ENCODE measurements at places on chromosomes 13 and 19. TPM values are rescaled to one million over a fixed set of nuclear protein-coding genes. Genes with fewer than 3 reads are reported as not detected.

- DNase-seq: no peak
These were observed 595.5 kb downstream of the SLITRK1 start for GRCh38 chr13:83286737-83287136.

DNA sequence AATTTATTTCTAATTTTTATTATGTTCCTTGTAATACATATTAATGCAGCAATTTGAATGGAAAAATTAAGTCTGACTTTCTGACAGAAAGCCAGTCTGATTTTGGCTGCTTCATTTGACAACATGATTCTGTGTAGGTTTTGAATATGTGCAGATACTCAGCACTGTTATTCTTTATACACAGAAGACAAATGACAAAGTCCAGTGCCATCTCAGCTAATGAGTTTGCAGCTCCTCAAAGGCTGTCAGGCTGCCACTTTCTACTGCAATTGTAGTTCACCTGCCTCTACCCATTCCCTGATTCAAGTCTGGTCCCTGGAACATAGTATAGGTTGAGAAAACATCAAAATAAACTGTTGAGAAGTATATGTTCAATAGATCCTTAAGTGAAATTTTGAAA is 2.9 kb upstream of the CHAMP1 start:
- DNase-seq: no peak

MAG gene
- total RNA-seq: not detected

GRCh38 chr19:3006075-3006767 is 22.9 kb downstream of the TLE2 start:
- no peak for DNase-seq

GRCh38 chr19:6707011-6707657 is 13.3 kb downstream of the C3 start:
- DNase-seq: no peak

TGFBR3L gene
- total RNA-seq: 1.5 TPM

GRCh38 chr19:344625-345319 is at the start of gene MIER2:
Gene MIER2 (minus strand): TSS chr19:344796. CDS start chr19:344782, 14 bp downstream.
- DNase-seq: peak; percentile 74

NOVA2 gene
- 0.44 TPM for total RNA-seq

ZNF700 gene
- 4.6 TPM for total RNA-seq

DNA sequence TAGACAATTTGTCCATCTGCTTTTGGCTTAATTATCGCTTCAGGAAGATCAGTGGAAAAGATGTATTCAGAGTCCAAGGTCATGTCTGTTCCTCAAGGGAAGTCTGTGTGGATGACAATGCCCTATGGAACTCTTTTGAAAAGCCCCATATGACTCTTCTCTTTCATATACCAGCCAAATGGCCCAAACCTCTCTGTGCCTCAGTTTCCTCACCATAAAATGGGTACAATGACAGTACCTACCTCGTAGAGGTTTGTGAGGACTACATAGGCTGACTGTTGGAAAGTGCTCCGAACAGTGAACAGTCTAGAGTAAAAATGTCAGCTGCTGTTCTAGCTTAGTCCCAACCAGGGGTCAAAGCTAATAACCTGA is 104.6 kb downstream of the COL4A2 start:
- no peak for DNase-seq

CLPTM1 gene
- total RNA-seq: 90.6 TPM

- no peak for DNase-seq
These were observed 48.2 kb upstream of the GPI start for GRCh38 chr19:34316741-34317301.

DNA sequence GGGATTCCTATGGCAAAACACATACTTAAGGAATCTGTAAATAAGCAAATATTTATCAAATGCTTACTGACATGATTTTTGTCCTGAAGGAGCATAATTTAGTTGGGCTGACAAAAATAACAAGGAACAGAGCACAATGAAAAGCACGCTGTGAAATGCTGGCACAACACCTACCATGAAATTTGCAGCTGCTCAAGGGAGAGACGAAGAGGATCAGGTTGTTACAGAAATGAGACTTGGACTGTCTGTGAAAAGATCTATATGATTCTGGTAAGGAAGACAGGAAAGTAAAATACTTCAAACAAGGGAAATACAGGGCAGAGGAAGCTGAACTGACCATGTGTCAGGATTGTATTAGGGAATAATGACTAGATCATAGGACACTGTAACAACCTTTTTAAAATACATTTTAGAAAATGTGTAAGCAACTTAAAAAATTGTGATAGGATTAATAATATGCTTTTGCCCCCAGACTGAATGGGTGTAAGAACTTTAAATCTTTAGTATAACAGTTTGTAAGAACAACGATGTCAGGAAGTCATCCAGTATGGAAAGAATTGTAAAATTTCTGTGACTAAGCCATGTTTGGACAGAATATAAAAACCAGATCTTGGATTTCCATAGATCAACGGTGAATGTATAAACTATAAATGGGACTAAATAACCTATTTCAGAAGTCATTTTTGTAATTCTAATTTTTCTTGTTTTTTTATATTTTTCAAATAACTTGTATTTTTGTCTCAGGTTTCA is 1556.0 kb downstream of the EFNB2 start:
- DNase-seq: no peak

ERICH4 gene
- total RNA-seq: not detected

- no peak for DNase-seq
These were observed 1730.2 kb downstream of the OLFM4 start for GRCh38 chr13:54758795-54759194.

GRCh38 chr13:25744178-25744577 is 307.6 kb downstream of the SHISA2 start:
- no peak for DNase-seq

DNA sequence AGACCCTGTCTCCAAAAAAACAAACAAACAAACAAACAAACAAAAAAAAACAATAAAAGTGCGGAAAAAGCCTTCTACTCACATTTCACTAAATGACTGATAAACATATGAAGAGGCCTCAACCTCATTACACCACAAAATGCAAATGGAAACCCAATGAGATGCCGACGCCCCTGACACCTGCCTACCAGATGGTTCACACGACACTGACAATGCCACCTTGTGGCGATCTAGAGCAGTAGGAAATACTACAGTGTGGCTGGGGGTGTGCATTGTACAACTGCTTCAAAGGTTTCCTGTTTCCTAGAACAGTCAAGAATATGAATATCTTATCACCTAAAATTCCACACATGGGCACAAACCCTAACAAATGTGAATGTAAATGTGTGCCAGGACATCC is 14.0 kb downstream of the SCGB2B2 start:
- no peak for DNase-seq

SLC8A2 gene
- total RNA-seq: not detected

DNA sequence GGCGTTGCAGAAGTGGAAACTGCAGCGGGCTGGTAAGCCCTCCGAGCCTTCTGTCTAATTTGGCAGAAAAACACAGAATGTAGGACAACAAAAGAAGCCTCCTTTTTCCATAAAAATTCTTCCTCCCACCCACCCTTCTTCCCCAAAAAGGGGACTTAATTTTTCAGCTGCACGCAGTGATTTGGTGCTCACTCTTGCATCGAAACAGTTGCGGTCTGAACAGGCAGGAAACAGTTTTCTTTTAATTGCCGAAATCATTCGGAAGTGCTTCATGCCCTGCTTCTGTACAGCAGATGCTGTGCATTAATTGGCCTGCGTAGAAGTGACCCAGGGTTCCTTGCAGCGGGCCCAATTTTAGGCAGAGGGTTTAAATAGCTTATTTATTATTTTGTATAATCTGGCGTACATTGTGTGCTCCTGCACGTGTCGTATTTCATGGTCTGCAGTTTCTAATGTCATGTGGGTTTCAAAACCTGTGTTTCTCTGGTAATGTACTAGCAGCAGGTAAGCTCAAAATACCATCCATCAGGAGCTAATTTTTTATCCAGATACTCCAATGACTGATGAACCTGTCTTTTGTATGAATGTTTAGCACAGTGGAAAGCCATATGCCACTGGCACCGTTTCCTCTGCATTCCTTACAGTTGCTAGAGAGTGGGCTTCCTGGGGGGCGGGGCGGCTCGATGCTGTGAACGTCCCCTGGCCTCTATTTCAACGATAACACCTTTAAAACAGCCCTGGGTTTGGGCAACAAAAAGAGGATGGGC is 66.6 kb downstream of the GGACT start:
- DNase-seq: no peak

- no peak for DNase-seq
These were observed 450.8 kb downstream of the HS6ST3 start for GRCh38 chr13:96540670-96541069.

DNA sequence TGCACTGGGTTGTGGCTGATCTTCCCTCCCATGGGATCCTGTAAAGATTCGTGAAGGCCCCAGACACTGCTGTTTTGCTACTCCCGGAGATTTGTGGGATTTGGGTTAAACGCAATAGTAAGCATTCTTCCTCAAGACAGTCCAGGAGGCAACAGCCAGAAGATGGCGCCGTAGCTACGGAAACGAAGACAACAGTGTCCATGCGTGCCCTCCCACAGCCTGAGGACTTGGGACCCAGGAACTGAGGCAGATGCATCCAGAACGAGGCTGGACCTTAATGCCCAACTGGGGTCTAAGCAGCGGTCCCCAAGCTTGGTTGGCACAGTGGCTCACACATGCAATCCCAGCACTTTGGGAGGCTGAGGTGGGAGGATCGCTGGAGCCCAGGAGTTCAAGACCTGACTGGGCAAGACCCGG is 57.6 kb upstream of the ZNF507 start:
- peak; percentile 50 for DNase-seq

DNA sequence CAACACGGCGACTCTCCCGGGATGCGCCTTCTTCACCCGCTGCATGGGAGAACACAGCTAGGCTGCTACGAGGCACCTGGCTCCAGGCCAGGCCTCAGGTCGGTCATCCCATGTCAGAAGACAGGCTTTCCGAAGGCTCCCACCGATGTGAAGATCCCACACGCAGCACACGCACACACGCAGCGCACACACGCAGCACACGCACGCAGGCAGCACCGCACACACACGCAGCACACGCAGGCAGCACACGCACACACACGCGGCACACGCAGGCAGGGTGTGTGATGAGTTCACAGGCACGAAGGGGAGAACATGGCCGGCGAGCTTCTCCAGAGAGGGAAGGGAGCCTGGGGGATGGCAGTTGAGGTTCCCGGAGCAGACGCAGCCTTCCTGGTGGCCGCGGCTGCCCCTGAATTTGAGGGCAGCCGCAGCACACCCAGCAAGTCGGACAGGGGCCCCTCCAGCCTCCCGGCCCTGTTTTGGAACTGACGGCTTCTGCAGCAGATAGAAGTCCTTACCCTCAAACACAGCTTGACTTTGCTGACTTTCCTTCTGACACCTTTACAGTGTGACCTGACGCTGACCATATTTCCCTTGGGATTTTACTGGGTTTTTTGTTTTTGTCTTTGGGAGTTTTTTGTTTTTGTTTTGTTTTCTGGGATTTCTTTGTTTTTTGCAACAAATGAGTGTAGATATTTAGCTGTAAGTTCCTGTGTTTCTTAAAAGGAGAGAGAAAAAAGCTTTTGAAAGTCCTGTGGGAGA is 55.9 kb downstream of the RASA3 start:
- no peak for DNase-seq

- no peak for DNase-seq
These were observed 257.4 kb upstream of the SLITRK1 start for GRCh38 chr13:84139561-84140158.

- DNase-seq: no peak
These were observed 2.5 kb upstream of the FBXL3 start for GRCh38 chr13:77029436-77029835.

GRCh38 chr19:543910-544608 is at the start of gene GZMM:
Gene GZMM (plus strand): TSS chr19:544053. CDS start chr19:544072, 19 bp downstream.
- DNase-seq: no peak

WDR88 gene
- not detected for total RNA-seq

DNA sequence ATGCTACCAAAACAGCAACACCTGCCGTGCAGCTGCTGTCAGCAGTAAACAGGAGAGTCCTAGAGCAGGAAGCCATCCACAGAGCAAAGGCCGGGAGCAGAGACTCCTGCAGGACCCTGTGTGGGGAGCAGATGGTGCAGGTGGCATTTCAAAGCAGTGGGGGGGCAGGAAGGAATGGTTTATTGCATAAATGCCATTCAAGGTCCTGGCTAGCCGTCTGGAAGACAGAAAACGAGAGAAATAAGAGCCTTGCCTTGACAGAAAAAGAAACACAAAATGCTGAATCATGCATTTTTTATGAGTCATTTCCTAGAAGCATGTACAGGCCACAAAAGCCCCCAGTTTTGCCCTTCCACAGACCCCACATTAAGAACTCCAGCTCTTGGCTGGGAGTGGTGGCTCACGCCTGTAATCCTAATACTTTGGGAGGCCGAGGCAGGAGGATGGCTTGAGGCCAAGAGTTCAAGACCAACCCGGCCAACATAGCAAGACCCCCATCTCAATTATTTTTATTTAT is 5.4 kb downstream of the RSPH6A start:
- no peak for DNase-seq

DNA sequence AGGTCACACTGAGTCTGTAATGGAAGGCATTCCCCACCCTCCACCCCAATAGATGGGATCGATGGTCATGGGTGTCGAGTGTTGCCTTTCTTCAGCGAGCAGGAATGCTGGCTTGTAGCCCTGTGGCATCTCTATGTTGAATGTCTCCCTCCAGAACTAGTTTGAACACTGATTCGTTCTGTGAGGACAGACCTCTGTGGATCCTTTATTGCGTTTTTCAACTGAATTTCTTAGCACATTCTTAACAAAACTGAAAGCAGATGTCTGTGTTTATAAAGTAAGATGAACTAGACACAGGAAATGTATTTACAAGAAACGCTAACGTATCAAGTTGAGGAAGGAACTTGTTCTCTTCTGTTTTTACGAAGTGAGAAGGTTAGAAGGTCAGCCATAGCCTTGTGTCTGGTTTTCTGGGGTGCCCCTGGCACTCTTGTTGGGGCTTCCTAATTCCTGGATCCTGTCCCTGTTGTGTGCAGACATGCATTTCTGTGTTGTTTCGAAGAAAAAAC is 36.8 kb upstream of the TM9SF2 start:
- no peak for DNase-seq

- no peak for DNase-seq
These were observed 3.0 kb downstream of the APC2 start for GRCh38 chr19:1452802-1453524.

DNA sequence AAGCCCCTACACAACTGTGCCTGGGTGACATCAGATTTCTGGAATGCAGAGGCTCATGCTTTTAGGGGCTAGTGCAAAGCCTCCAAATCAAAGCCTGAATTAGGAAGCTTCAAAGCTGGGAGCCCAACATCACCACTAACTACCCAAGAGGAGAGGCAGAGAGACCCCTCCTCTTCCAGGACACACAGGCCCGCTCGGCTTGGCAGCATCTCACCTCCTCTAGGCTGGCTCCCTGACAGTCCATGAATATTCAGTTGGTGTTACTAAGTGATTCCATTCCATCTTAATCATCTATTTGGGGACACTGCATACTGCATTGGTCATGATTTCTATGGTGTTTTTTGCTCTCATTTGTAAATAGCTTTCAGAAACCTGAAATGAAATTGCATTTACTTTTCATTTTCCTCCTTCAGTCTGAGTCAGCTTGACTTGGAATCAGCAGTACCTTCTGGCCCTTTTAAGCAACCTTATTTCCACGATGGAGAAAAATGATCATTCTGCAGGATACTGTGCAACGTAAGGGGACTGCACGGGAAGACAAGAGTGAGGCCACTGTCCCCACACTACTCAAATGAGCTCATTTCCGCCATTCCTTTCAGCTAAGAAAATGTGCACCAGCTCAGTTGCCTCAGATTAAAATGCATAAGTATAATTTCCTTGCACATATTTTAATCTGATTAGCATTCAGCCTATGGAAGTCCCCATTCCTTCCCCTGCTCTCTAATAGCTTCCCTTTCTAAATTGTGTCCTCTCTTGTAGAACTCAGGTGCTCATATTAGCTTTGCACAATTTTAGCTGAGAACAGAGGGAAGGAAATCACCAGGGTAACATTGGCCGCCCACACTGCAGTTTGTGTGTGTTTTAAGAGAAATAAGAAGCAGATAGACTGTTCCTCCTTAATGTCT is 219.9 kb downstream of the RFC3 start:
- no peak for DNase-seq
